ENCODE measurements at places on chromosomes 1 and 21. TPM values are rescaled to one million over a fixed set of nuclear protein-coding genes. Genes with fewer than 3 reads are reported as not detected.

GRCh38 chr1:60114745-60115318 lies 41.3 kb upstream of the C1orf87 start:
- DNase-seq: no peak

DNA sequence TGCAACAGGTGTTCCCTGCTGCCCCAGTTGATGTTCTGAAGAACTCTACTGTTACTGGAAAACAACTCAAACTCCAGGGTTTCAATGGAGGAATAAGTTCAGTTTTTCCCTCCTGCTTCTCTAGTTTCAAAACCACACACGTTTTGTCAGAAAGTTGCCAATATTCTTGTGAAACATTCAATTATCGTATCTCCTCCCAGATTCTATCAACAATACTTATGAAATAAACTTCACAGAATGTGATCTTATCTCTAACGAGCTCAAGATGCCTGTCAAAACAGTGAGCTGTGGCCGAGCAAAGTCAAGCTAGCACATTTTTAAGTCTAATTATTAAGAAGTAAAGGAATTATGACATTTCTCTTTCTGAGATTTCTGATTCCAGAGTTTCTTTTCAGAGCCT lies 4.7 kb downstream of the OR2B11 start:
- no peak for DNase-seq

DNA sequence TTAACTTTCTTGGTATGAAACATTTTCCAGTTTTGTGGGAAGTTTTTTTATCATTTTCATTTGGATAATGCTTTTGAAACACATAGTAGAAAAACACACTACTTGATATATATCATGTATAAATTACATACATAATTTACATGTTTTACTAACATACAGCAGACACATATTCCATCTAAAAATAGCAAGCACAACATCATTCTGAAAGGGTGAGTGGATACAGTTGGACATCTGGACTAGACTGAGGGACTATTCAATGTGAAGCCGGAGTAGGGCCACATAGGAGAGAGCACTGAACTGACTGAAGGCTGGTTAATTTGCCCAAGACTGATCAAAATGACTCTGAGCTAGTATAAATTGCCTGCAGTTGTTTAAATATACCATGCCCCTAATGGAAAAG lies 11.7 kb downstream of the CDKN2C start:
- no peak for DNase-seq

DNA sequence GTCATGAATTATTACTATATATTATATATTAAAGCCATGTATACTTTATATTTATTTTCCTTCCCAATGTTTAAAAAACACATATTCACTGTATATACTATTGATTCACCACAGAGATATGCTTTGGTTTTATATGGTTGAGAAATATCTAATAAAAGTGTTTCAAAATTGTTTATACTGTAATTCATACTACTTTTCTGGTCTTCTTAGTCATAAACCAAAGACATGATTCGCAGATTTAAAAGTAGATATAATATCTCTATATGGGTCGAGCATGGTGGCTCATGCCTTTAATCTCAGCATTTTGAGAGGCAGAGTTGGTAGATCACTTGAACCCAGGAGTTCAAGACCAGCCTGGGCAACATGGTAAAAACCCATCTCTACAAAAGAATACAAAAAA lies 738.4 kb downstream of the USP25 start:
- DNase-seq: no peak

GRCh38 chr1:86487131-86487810 lies 18.5 kb downstream of the CLCA1 start:
- no peak for DNase-seq

CFHR1 gene
- not detected for total RNA-seq

ELF3 gene
- total RNA-seq: 1.3 TPM

GRCh38 chr1:201711811-201712210 lies 117.1 kb upstream of the IPO9 start:
- DNase-seq: no peak

GRCh38 chr21:33856893-33857527 lies 58.6 kb downstream of the ATP5PO start:
- DNase-seq: no peak

DNA sequence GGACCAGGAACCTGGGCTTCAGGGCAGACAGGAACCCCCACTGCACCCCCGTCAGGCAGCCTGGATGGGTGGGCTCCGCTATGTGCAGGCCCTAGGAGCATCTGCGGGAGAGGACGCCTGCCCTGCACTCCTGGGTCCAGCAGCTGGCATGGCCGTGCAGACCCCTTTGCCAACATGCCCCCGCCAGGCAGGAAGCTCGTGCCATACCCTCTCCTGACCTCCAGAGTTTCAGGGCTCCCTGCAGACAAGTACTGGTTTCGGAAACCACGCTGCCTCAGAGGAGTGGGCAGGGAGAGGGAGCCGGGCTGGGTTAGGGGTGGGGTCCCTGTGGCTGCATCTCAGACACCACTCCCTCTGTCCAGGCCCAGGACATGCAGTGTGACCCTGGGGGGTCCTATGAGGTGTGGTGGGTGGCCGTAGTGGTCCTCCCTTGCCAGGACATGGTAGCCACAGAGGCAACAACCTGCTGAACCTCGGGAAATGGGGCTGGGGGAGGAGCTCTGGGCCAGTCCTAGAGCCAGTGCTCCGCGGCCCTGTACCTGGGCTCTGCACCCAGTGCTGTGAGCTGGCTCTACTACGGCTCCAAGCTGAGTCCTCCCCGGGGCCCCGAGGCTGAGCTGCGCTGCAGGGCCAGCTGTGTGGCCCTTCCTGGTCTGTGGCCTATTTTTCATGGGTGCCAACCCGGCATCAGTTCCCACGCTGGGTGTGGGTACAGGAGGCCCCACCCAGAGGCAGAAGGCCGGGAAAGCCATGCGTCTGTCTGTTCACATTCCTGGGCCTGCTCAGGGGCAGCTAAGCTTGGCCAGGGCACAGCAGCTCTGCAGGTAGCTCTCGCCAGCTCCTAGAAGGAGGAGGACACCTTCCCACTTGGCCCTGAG lies 1.4 kb downstream of the PLEKHN1 start:
- DNase-seq: no peak

GRCh38 chr1:23836037-23836436 lies 10.8 kb upstream of the HMGCL start:
- peak; percentile 37 for DNase-seq

GRCh38 chr1:217078078-217078690 lies 355.0 kb upstream of the ESRRG start:
- DNase-seq: no peak

DNA sequence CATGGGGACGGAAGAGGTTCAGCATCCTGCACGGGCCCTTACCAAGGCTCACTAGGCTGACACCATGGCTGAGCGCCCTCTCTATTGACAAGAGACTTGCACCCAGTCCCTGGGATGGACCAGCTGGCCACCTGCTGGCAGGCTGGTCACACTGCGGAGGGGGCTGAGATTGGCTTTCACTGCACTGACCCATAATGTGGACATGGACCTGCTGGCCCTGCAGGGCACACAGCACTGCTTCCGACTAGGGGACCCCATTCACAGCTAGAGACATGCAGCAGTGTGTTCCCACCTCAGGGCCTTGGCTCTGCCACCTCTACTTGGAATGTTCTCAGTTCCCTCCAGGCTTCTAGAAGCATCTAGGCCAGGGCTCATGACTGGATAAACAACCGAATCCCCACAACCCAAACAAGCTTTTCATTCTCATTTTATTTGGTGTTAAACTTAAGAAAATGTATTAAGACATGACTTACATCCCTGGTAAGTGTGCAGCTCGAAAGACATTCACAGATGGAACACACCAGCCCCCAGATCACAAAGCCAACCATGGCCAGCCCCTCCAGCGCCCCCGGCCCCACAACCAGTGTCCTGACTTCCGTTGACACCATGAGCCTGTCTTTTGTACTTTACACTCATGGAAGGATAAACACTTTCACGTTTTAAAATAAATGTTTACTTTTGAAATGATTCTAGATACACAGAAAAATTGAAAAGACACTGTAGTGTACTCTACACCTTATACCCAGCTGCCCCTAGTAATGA lies 9.3 kb upstream of the SRARP start:
- no peak for DNase-seq

AMY2A gene
- total RNA-seq: not detected

NUP210L gene
- under 0.01 TPM for total RNA-seq

DNA sequence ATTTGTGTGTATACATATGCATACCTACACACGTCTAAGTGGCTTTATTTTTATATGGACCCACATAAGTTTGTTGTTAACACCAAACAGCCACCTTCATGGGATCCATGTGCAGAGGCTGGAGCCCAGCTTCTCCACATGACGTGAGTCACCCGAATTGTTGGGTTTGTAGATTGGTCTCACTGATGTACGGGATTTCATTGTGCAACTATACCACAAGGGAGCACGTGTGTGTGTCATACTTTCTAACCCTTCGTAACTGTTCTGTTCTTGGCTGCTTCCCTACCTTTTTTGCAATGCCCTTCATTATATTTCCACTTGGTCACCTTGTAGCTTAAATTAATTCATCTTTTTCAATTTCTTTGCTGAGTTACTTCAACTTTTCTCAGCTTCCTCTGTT lies 21.0 kb downstream of the SPRTN start:
- no peak for DNase-seq

FCRL5 gene
- total RNA-seq: 1.1 TPM

HLX gene
- 8.1 TPM for total RNA-seq

GRCh38 chr1:13908128-13908527 lies 208.1 kb downstream of the PRDM2 start:
- no peak for DNase-seq

GRCh38 chr1:25573591-25573930 lies 30.2 kb downstream of the LDLRAP1 start:
- no peak for DNase-seq

GRCh38 chr21:40967771-40968170 lies 120.8 kb upstream of the DSCAM start:
- no peak for DNase-seq

DNA sequence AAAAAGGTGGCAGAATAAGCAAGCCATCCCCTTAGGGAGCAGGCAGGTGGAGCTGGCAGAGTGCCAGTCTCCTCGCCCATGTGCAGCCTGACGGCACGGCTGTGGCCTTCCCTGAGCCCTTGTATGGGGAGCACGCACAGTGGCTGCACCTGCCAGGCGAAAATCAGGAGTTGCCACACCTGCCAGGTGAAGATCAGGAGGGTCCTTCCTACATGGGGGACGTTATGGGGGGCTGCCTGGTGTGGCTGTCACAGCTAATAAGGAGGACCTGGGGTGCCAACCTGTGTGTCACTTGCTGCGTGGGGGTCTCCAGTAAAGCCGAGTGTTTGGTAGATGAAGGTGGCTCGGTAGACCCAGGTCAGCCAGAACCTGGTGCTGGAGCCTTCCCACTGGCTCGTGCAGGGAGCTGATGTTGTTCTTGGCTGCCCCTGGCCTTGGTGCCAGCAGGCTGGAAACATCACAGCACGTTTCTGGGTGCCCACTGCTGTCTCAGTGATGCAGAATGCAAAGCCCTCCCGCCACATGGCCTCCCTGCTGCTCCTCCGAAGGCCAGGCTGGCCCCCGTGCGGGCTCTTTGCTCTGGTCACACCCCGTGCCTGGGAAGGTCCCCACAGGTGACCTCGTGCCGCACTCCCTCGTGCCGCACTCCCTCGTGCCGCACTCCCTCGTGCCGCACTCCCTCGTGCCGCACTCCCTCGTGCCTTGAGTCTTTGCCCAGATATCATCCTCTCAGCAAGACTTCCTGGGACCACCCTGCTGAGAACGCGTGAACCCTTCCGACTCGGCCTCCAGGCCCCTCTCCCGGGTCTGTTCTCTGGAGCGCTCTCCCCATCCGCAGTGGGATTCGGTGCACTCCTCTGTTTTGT lies 55.4 kb downstream of the SLC37A1 start:
- no peak for DNase-seq

GRCh38 chr1:60765204-60765603 lies 317.2 kb upstream of the NFIA start:
- DNase-seq: peak; percentile 33

- DNase-seq: peak; percentile 39
Observed at GRCh38 chr1:111656086-111657017, 36.8 kb downstream of the RAP1A start.

Data from hematopoietic multipotent progenitor cell (in vitro differentiated cells).